ENCODE measurements at places on chromosomes 3 and 15. TPM values are rescaled to one million over a fixed set of nuclear protein-coding genes. Genes with fewer than 3 reads are reported as not detected.

The DYNLT2B gene
- total RNA-seq = 5.6 TPM

The CYP11A1 gene
- not detected for total RNA-seq

The COLQ gene
- not detected for total RNA-seq

The RETNLB gene
- total RNA-seq = not detected

The GADL1 gene
- not detected for total RNA-seq

The ATP10A gene
- 2.9 TPM for total RNA-seq

The NLGN1 gene
- total RNA-seq = 2.0 TPM

The CYP8B1 gene
- total RNA-seq = not detected

The CSPG5 gene
- 12.5 TPM for total RNA-seq

The SH3BP5 gene
- 4.3 TPM for total RNA-seq

The SLC2A2 gene
- total RNA-seq = not detected

The RASGRF1 gene
- not detected for total RNA-seq

The SH2D7 gene
- total RNA-seq = not detected

The LYZL4 gene
- total RNA-seq = not detected

The TMEM158 gene
- 3.2 TPM for total RNA-seq

The LIPH gene
- total RNA-seq = 14.8 TPM

The SLC28A1 gene
- total RNA-seq = not detected

The SCAANT1 gene
- total RNA-seq = not detected

The IGF2BP2 gene
- total RNA-seq = 27.6 TPM

The TWF2 gene
- total RNA-seq = 242 TPM

The CIDEC gene
- total RNA-seq = not detected

The CHRM5 gene
- not detected for total RNA-seq

The TM4SF1 gene
- total RNA-seq = 60.5 TPM

The GOLGA8S gene
- total RNA-seq = not detected

The FANCD2OS gene
- not detected for total RNA-seq

The GCHFR gene
- 105 TPM for total RNA-seq

The GPR62 gene
- not detected for total RNA-seq

The FGF7 gene
- total RNA-seq = not detected

The TPRG1 gene
- 0.81 TPM for total RNA-seq

The GOLGA8M gene
- total RNA-seq = 0.74 TPM

The NR2E3 gene
- not detected for total RNA-seq

The GOLGA8N gene
- total RNA-seq = 6.0 TPM

The SLC35G2 gene
- total RNA-seq = 16.5 TPM

The DUOX1 gene
- not detected for total RNA-seq

The IFT122 gene
- total RNA-seq = 23.4 TPM

The CDCP1 gene
- total RNA-seq = 11.3 TPM

The LTF gene
- not detected for total RNA-seq

The TMF1 gene
- total RNA-seq = 1.6 TPM

The TMEM207 gene
- not detected for total RNA-seq

The BMF gene
- 0.23 TPM for total RNA-seq

The NRG4 gene
- total RNA-seq = 3.3 TPM

The RAB6B gene
- not detected for total RNA-seq

The FAN1 gene
- 13.5 TPM for total RNA-seq

The TMCO5A gene
- total RNA-seq = not detected

The ANKRD34C gene
- not detected for total RNA-seq
